NCI-H2171 (cell line): ENCODE measurements at places on chromosomes 1 and 21.

- no peak for DNase-seq
These were observed 65.6 kb downstream of the PCBP3 start for GRCh38 chr21:45709173-45709572.

DNA sequence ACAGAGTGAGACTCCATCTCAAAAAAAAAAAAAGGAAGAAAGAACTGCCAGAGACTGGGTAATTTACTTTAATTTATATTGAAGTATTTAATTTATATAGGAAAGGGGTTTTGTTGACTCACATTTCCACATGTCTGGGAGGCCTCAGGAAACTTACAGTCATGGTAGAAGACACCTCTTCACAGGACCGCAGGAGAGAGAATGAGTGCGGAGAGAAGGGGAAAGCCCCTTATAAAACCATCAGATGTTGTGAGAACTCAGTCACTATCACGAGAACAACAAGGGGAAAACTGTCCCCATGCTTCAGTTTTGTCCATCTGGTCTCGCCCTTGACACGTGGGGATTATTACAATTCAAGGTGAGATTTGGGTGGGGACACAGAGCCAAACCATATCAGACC is 25.8 kb upstream of the PPP1R8 start:
- DNase-seq = no peak

DNA sequence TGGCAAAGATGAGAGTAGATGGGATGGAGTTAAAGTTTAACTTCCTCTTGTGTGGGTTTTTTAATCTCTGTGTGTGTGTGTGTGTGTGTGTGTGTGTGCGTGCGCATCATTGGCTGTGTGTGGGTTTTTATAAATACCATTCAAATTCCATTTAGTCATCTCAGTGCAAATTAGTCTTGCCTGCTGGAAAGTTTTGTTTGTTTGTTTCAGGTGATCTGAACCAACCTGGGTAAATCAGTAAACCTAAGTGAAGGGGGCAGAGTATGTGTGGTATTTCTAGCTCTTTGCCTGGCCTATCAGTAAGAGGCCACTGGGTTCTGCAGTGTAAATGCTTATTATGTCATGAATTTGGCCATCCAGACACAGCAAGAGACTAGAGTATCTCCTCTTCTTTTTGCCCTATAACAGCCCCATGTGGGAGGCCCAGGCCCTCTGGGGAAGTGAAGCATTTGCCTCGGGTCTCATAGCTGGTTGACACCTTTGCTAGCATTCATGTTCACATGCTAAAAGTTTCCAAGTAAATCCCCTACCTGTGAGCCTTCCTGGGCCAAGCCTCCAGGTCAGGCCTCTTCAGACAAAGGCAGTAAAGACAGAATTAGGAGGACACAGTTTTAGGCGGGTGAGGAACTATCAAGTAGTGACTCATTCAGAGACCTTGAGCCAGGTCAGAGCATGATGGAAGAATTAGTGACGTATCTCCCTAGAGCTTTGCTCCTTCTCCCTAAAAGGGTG is 14.7 kb downstream of the INTS3 start:
- no peak for DNase-seq

DNA sequence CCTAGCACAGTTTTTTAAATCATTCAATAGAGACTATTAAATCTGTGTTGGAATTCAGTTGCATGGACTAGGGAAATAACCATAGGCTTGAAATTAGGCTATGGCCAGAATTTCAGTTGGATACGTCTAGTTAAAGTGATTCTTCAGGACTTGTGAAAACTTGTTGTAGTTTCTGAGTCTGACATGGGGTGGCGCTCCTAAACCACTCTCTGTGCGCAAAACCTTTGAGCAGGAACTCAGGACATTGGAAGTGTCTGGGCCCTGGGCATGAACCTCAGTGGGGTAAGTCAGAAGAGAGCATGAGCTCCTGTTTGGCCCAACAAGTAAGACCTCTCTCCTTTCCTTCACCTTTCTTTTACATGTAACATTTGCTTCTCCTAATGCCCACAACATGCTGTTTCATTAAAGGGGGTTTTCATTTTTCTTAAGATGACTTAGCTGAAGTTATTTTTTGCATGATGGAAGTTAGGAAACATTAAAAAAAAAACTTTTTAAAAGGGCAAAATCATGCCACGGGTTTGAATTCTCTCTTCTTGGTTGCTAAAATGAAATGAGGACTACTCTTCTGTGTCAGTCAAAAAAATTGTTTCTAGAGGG is 17.1 kb upstream of the CCDC190 start:
- DNase-seq = no peak

DNA sequence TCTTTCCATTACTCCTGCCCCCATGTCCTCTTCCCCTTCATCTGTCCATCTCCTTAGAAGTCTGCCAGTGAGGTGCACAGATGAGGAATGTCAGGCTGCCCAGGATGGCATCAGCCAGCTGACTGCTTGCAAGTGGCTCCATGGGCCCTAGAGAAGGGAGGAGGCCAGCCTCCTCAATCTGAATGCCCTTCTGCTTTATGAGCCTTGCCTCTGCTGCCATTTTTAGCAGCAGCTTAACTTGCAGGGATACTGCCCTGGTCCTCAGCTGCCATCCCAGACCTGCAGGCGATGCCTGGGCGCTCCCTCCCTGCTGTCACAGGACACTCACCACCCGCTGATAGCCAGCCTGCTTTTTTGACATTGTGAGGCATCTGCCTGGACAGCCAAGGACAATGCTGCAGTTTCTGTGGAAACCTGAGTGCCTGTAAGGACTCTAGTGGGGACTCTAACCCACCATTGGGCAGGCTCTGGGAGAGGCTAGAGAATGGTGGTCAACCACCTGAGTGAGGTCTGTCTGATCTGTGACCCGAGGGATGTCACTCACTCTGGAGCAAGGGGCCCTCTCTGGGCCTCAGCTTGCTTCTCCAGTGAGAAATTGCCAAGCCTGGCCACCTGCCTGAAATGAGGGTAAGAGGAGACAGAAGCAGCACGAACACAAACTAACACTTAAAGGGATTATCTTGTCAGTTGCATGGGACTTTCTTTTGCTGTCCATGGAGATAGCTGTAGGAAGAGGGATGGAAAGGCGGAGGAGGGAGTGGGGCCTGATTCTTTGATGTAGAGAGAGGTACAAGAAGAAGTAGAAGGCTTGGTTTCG is 185.0 kb downstream of the MIS18A start:
- DNase-seq = no peak

- no peak for DNase-seq
These were observed 148.0 kb upstream of the LMO4 start for GRCh38 chr1:87180682-87181081.
